ENCODE measurements at places on chromosomes 11 and 22.

DNA sequence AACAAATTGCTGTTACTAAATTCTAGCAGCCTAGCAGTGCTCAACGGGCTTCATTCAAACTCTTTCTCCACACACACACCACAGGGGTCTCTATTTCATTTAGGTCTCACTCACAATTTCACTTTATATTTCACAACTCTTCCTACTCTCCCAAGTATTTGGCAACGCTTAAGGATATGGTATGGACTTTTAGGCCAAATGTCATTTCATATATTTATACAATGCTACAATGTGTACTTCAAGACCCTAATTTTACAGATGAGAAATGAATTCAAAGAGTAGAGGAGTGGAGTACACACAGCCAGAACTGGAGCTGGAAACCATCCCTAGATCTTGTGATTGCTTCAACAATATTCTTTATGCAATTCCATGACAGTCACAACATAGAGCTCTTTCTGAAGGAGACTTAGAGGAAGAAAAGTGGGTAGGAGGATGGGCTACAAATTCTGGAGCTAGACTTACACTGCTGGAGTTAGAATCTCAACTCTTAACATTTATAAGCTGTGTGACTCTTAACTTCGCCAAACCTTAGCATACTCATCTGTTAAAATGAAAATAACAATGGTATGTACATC, 2.5 kb upstream of the MS4A13 start:
- no peak for DNase-seq

- no peak for DNase-seq
Measured at GRCh38 chr11:12989428-12990161, 19.5 kb upstream of the RASSF10 start.

- no peak for DNase-seq
Measured at GRCh38 chr22:44574057-44574639, 76.1 kb upstream of the RTL6 start.

DNA sequence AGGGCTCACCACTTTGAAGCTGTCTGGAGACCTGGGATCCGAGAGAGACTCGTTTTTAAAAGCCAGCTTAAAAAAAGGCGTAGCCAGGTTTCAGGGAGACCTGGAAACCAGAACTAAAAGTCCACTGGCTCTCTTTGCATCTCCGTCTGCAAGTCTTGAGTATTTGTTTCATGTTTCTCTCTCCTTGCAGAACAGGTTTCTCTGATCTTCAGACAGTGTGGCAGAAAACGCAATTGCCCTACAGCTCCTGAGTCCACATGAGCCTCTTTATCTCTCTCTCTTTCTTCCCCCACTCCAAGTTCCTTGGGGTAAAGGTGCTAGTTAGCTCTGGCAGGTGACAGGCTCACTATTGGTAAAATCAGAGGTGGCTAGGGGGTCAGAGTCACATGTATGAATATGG, 67.0 kb upstream of the AMPD3 start:
- DNase-seq, result no peak

DNA sequence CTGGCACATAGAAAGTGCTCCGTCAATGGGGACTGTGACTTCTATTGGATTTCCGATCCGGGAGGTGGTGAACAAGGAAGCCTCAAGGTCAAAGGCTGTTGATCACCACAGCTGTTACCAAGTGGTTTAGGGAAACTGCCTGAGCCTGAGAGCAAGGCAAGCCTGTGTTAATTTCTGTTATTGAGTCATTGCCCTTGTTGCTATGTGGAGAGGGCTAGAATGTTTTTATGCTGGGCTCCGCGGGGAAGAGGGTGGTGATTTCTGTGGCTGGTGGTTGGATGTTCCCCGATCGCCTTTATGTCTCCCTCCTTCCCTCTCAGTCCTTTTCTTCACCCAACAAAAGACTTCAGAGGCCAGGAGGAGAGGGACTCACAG, 108.5 kb upstream of the ALX4 start:
- no peak for DNase-seq

DNA sequence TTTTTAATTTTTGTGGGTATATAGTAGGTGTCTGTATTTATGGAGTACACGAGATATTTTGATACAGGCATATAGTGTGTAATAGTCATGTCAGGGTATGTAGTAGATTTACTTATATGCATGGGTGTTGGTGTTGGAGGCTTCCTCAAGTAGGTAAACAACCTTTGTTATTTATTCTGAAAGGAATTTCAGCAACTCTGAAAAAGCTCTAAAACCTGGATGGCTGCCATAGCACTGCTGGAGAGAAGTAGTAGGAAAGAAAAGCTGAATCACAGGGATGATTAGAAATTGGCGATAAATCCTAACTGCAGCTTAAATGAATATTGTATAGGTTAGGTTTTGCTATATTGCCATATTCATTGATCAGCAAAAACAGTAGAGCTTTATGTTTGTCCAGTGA, 44.4 kb upstream of the ST14 start:
- no peak for DNase-seq

DNA sequence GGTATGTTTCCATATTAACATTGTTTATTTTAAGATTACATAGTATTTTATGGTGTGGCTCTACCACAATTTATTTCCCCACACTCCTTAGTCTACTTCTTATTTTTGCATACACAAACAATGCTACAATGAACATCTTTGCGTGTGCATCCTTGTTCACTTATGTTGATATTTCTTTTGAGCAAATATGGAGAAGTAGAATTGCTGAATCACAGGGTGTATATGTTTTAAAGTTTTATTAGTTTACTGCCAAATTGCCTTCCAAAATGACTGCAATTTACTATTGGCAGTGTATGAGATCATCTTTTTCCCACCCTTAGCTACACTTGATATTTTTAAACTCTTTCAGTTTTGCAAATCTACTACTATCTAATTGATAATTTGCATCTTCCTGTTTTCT, 38.7 kb upstream of the FAR1 start:
- no peak for DNase-seq

DNA sequence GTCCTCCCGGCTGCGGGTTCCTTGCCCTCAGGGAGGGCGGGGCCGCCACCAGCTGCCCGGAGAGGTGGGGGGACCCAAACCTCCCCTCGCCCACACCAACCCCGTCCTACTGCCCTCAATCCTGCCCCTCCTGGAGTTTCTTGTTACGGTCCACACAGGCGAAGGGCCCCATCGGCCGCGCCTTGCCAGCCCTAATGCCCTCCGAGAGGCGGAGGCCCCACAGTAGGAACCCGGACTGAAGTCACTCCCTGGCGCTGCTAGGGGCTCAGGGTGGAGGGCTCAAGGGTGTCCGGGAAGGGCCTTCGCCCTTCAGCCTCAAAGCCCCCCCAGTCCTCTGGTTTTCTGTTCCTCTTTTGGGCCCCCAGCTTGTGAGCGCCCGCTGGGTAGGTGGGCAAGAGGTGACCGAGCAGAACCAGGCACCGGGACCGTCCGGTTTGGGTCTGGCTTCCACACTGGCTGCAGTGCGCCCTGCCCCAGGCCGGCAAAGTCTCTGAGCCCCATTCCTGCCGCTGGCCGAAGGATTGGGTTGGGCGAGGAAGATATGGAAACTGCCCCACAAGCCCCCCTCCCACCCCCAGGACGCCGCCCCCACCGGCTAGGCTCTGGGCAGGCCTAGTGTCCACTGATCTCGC, 24.5 kb downstream of the DUSP8 start:
- no peak for DNase-seq

DNA sequence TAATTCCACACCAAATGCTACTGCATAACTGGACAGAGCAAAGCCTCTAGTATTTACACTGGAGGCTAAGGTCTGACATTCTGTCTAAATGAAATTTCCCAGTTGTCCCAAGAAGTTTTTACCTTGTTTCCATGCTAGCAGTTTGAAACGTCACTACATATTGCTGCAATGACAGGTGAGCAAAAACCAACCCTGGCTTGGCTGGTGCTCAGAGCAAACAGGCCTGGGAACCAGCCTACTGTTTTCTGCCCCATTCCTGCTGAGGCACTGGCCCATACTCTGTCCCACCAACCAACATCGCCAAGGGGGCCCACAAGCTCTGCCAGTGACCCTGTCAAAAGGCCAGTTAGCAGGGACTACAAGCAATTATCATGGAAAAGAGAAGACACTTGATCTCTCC, 131.1 kb downstream of the MPPED2 start:
- no peak for DNase-seq

GRCh38 chr11:27367881-27368280, 4.9 kb upstream of the CCDC34 start:
- DNase-seq, result no peak

DNA sequence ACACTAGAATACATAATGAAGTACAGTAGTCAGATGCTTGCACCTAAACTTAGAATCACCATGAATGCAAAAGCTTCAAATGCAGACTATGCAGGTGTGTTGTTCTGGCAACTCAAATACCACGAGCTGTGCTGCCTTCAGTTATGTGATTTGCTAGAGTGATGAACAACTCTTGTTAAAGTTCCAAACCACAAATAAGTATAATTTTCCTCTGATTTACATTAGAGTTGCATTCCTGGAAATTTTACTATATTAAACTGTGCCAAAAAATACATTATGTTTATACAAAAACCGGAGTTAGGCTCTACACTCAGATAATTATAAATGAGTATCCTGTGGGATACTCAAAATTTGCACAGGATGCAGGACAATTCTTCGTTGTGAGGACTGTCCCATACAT, 3.0 kb downstream of the TMEM218 start:
- no peak for DNase-seq

GRCh38 chr11:72609045-72609444, 65.2 kb downstream of the PDE2A start:
- DNase-seq, result no peak

GRCh38 chr11:116702772-116703385, 69.9 kb downstream of the BUD13 start:
- DNase-seq, result no peak

- no peak for DNase-seq
Measured at GRCh38 chr22:25900390-25900789, 158.4 kb downstream of the MYO18B start.

- peak; percentile 13 for DNase-seq
Measured at GRCh38 chr11:95556342-95557163, 233.0 kb downstream of the FAM76B start.

GRCh38 chr11:27410272-27410671, 47.3 kb upstream of the CCDC34 start:
- no peak for DNase-seq

DNA sequence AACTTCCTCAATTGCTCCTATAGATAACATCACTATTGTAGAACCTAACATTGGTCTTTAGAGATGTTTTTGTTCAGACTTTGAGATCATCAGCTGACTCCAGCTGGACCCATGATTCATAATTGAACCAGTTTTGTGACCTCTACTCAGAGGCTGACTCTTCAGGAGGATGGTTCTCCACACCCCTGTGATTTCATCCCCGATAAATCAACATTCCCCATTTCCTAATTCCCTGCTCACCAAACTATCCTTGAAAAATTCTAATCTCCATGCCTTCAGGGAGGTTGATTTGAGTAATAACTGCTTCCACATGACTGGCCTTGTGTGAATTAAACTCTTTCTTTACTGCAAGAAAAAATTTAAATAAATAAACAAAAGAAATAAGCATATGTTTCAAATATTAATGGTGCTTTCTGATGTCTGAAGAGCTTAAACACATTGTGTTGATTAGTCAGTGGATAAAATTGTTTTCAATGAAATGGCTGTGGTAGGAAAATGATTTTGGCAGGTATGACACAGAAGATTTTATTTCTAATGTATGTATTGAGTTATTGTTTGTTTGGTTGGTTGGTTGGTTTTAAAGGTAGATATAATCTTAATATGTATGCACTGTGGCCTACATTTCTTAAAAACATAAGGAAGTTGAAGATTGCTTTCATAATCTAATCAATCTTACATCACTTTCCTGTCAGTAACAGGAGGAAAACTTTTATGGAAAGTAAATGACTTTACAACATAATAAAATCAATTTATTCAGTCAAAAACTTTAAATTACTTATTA, 427.9 kb upstream of the CCDC179 start:
- DNase-seq, result no peak

DNA sequence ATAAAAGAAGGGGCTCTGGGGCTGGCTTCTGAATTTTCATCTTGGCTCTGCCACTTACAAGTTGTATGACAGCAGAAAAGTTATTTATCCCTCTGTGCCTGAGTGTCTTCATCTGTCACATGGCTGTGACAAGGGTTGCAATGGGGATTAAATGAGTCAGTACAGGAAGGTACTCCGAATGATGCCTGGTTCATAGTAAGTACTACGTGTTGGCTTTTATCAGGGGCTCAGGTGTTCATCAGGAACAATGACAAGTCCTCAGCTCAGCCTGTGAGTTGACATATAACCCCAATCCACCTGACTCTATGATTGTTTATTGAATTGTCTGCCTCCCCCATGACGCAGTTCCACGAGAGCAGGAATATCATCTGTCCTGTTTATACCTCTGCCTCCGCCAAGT, 45.7 kb downstream of the PAMR1 start:
- DNase-seq, result no peak

DNA sequence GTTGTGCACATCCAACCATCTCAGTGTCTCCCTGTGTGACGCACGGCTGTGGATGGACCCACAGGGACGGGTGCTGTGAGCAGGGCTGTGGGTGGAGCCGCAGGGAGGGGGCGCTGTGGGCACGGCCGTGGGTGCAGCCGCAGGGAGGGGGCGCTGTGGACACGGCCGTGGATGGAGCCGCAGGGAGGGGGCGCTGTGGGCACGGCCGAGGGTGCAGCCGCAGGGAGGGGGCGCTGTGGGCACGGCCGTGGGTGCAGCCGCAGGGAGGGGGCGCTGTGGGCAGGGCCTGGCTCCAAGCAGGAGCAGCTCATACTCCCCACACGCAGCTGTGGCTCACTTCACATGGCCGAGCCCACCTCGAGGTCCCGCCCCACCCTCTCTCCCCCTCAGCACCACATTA, 6.0 kb upstream of the MAPK11 start:
- DNase-seq, result peak; percentile 65

DNA sequence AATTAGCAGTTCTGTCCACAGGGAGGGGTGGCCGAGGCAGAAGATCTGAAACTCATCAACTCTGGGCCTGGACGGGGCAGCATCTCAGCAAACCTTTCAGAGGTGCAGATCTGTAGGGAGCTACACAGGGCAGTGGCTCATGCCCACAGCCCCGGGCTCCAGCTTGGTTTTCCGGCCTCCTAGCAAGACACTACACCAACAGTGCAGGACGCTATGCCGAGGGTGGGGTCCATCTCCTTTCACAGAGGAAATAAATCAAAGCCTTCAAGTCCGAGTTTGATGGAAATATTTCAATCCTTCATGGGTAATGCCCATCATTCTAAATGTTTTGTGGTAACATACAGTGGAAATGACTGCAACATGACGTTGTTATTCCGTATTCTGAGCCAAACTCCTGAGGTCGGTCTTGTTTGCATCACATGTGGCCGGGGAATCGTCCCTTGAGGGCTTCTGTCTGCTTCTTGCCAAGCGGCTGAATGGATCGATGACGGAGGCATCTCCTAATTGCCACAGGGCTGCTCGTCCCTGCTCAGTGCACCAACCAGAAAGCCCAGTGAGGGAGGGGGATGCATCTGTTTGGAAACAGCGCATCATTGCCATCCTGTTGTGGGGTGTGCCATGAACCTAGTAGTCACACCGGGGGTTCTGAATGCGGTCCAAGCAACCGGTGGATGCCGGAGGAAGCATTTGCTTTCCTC, 30.0 kb downstream of the LINC01488 start:
- DNase-seq, result no peak

Measured in stimulated activated naive CD8-positive, alpha-beta T cell treated with anti-CD3 and anti-CD28 coated beads, Interleukin-15, amount 100 ng/mL, for 72 hours (primary cell).